Kidney epithelial cell (primary cell): ENCODE measurements at places on chromosomes 1 and 21. TPM values are rescaled to one million over a fixed set of nuclear protein-coding genes. Genes with fewer than 3 reads are reported as not detected.

DNA sequence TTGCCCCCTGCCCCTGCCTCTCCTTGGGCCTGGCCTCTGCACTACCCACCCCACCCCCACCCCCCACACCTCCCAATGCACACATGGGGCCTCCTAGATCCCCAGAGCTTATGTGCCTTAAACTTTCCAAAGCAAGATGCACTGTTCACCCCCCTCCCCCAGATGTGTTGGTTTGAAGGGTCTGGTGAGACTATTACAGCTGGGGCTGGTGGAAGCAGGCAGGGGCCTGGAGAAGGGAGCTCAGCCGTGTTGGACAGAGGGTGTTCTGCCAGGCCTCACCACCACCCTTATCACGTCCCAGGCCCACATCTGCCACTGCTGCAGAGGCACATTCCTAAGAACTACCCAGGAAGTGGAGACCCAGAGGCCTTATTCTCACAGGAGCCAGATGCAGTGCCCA, 18.3 kb upstream of the RSPO1 start:
- DNase-seq = no peak

- no peak for DNase-seq
Measured at GRCh38 chr1:193325771-193326170, 139.4 kb upstream of the B3GALT2 start.

DNA sequence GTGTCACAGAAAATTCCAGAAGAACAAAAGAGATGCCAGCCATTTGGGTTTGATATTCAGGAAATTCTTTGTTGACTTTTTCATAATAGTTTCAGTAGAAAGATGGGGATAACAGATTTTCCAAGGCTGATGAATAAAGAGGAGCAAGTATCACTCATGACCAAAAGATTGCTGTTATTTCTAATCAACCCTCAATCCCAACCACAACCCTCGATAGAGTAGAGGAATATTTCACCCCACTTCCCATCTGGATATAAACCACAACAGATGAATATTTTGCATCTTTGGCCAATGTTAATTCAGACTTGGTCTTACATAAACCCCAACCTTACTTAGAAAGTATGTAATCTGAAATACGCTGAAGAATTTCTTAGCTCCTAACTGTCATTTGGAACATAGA, 232.4 kb downstream of the SEC16B start:
- no peak for DNase-seq

DNA sequence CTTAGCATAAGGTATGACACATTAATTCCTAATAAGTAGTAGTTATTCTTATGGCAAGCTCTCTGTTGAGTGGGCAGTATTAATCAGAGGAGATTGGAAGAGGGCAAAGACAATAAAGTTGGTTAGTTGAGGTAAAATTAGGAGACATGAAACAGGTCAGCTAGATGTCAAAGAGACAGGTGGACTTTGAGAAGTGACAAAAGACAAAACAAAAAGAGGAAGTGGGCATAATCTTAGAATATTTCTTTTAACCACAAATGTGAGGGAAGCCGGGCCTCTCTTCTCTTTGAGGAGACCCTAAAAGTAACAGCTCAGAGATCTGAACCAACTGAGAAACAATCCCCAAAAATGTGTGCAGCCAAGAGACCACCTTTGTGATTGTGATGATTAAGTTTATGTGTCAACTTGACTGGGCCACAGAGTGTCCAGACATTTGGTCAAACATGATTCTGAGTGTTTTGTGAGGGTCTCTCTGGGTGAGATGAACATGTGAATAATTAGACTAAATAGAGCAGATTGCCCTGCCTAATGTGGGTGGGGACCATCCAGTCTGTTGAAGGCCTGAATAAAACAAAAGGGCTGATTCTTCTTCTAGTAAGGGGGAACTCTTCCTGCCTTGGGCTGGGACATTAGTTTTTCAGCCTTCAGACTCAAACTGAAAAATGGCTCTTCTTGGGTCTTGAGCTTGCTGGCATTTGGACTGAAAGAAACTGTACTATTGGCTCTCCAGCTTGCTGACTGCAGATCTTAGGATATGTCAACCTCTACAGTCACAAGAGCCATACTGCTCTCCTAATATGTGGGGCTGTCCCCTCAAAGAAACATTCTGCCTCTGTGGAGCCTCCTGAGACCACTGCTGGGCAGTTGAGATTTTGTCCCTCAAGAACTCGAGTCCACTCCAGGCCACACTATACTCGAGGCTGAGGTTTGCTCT, 40.0 kb downstream of the FCRL5 start:
- no peak for DNase-seq

DNA sequence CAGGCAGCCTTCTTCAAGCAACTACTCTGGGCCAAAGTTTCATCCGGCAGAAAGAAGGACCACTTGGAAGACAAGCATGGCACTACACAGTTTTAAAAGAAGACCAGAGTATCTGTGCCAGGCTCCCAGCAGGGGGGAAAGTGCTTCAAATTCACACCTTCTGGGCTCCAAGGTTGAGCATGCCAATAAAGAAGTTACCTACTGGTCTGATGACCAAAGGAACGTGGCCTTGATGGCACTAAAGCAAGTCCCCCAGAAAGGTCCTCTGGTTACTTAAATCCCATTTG, 73.5 kb downstream of the CD46 start:
- DNase-seq = no peak

GRCh38 chr1:205578780-205579571, 52.8 kb downstream of the ELK4 start:
- DNase-seq = no peak

DNA sequence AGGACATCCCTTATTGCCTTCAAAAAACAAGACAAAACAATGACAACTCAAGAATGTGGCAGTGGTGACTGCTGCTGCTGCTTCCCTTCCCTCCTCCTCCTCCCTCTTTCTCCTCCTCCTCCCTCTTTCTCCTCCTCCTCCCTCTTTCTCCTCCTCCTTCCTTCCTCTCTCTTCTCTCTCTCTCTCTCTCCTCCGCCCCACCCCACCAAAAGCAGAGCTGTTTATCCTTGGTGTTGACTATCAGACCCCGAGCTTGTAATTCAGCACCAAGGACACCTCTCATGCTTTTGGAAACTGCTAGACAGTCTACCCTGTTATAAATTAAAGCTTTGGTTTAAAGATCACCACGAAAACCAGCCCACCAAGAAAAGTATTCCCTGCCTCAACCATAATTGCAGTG, 72.4 kb upstream of the IFNAR2 start:
- DNase-seq = no peak

- DNase-seq = peak; percentile 29
Measured at GRCh38 chr1:145849356-145850160, 4.1 kb downstream of the NUDT17 start.

DNA sequence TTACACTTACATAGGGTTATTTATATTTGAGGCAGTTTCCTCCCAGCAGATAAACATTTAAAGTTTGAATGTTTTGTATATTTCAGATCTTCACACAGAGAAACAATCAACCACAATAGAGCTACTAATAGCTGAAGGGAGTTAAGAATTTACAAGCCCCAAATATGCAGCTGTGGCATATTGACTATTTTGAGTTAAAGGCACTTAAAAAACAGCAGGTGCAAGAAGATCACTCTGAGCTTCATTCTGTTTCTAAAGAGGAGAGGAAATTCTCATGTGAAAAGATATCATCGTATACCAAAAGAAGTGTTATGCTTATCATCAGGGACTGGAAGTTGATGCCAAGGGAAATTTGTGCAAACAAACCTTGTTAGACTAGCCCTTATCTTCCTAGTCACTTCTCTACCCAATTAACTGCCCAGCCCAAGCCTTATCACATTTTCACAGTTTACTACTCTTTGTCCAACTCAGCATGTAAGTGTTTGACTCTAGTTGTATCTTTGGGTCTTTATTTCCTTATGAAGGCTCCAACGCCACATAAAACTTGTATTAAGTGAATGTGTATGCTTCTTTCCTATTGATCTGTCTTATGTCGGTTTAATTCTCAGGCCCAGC, 66.3 kb upstream of the COG2 start:
- DNase-seq = no peak

DNA sequence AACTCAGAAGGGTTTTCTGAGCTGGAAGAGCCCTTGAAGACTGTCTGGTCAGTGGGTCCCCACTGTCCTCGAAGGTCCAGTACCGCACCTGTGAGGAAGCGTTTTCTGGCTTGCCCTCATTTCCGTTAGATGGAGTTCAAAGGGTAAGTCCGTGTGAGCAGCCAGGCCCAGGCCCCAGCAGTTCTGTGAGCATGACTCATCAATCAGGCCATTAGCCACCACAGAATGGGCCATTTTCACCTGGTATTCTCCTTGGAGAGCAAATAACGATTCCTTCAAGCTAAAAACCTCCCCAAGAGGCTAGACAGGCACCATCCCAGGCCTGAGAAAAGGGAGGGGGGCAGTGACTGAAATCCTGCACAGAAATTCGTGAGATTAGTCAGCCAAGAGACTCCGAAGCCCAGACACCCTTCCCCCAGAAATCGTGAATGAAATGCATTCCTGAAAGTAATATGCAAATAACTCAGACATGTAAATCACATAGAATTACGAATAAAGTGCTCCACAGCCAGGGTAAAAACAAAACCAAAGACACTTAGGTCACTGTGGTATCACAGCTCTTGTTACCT, 66.0 kb downstream of the BCAR3 start:
- DNase-seq = no peak

DNA sequence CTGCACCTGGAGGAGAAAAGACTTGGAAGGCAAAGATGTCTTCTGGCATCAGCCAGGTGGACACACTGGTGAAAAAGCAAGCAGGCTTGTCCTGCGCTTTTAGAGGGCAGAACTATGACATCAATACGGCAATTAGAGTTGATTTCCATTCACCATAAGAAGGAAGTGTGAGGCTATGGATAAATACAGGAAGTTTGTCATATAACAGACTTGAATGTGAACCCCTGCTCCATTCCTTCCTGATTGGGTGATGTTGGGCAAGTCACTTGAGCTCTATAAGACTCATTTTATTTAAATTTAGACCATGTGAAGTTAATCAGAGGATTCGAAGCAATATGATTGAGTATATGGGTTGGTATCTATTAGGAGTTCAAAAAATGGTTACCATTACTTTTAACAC, 137.8 kb downstream of the PLPP3 start:
- no peak for DNase-seq

- DNase-seq = no peak
Measured at GRCh38 chr1:89881415-89882058, 60.7 kb downstream of the LRRC8D start.

DNA sequence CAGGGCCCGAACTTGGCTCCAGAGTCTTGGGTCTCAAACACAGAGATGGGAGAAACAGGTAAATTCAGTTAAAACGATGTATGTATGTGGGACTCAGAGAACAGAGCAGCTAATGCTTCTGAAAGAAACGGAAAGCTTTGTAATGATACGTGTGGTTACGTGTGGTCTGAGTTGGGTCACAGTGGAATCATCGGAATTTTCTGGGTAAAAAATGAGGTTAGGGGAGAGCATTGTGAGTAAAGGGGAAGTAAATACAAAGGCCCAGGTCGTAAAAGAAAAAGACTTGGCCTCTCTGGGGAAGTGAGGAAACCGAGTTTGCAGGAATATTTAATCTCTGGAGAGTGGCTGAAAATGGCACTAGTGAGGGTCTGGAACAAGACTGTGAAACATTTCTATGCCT, 8.3 kb downstream of the NHLH2 start:
- DNase-seq = no peak

GRCh38 chr1:108947871-108948525, 15.3 kb downstream of the CLCC1 start:
- DNase-seq = no peak

DNA sequence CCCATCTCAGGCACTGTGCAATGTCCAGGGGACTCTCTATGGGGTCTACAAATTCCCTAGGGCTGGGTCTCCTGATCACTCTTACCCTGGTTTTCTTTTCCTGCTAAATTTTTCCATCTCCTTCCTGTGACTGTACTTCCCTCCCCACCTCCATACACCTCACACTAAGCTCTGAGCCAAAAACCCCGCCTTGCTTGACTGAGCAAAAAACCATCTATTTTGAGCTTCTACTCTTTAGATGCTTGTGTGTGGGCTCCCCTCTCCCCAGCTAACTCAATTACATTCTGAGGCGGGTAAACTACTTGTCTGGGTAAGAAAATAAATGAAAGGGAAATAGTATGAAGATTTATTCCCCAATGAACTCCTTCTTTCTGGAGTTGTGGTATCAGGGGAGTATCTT, 187.9 kb downstream of the PTPRU start:
- no peak for DNase-seq

DNA sequence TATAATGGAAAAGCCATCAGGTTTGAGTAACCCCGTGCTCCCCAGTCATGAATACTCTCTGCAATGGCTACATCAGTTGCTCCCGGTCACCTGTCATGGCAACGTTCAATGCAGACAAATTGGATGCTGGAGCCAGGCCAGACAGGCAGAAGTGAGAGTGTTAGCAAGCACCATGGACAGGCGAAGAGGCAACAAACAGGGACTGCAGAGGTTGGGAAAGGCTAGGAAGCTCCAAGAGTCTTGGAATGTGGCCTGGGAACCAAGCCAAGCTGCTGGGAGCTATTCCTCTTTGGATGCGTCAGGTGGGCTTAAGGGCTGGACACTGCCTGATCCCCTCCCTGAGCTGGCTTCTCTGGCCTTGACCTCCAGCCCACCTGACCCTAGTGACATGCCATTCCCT, 102.9 kb downstream of the ACTL8 start:
- DNase-seq = no peak

- peak; percentile 35 for DNase-seq
Measured at GRCh38 chr1:65812065-65812464, 19.4 kb downstream of the PDE4B start.

- peak; percentile 99 for DNase-seq
Measured at GRCh38 chr1:151311589-151312331, 15.5 kb downstream of the PI4KB start.

DNA sequence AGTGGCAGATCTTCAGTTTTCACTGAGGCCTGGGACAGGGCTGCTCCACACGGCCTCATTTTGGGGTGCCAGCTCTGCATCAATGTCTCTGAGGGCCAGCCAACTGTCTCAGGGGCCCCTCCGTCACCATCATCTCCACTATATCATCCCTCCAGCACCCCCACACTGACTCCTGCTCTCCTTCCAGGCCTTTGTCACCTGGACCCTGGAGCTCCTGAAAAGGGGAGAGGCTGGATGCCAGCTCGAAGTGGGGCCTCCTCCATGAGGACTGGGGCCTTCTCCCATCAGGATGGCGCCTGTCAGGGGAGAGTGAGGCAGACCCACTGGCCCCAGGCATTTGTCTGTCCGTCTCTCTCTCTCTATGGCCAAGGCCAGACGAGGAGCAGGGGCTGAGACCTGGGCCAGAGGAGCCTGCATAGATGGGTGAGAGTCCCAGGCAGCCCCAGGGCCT, 44.7 kb upstream of the LRP8 start:
- no peak for DNase-seq

Gene LIN28A
- total RNA-seq = not detected in 2 replicates

Gene GUCA2A
- total RNA-seq = not detected in 2 replicates

Gene LHX8
- not detected in 2 replicates for total RNA-seq

Gene S100A7A
- not detected in 2 replicates for total RNA-seq

Gene RHEX
- 0.42 and 0.82 TPM in 2 replicates for total RNA-seq

Gene OR2G6
- total RNA-seq = not detected in 2 replicates

Gene S100A1
- 1.3 and 2.0 TPM in 2 replicates for total RNA-seq

Gene CADM3
- 0.04 TPM in 1 of 2 replicates, not detected in the other for total RNA-seq
